Naive thymus-derived CD8-positive, alpha-beta T cell (primary cell): ENCODE measurements at places on chromosomes 1 and 21.

DNA sequence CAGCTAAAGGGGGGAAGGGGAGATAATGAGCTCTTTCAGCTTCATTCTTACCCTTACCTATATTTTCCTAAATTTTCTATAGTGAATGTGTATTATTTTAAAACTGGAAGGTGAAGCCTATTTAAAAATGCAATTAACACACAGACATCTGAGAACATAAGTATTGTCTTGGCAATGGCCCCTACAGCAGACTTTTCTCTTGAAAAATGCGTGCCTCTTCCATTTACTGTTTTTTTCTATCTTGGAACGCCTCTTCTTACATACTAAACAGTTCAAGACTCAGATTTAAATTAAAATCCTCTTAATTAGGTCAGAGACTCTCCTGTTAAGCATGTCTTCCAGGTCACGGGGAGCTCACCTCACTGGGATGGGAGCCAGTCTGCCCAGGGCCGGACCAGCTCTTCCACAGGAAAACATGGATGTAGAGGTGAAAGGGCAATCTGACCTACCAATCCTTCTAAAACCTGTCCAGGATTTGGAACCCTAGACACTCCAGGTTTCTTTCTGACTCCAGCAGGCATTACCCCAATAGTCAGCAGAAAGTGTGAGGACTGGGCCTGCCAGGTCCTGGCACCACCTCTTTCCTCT is 137.3 kb downstream of the ZNF281 start:
- DNase-seq = no peak

- DNase-seq = no peak
Measured at GRCh38 chr1:199298825-199299224, 660.0 kb downstream of the PTPRC start.

DNA sequence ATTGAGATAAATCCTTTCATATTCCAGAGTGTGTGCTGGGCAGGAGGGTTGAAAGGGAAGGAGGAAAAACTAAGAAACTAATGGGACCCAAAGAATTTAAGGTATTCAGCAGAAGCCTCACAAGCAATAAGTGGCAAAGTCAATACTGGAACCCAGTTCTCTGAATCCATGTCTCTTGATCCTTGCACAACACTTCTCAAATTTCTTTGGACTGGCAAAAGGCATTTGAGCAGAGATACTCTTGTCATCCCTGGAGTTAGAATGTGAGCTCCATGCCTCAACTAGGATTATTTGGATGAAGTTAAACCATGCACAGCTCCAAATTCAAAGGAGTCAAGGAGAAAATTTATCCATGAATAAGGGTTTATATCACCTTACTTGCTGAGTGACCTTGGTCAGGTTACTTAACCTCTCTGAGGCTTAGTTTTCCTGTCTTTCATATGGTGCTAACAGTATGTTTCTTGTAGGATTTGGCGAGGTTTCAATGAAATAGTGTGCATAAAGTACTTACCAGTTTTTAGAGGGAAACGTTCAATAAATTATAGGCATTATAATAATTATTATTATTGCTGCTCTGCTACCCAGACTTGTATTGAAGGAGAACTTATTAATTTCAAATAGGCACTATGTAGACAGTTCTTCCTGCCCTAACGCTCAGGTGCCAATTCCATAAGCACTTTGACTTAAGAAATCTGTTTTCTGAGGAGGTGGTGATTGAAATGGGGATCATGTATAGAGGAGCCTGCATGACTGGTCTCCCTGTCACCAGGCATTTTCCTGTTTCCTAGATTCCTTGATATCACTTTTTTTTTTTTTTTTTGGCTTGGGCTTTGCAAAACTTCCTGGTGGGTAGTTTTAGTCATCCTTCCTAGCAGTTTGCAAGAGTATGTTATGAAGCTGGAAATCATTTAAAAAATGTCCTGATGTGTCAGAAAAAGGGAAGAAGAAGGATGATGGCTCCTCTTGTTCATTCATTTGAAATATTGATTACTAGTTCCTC is 125.0 kb upstream of the JUN start:
- DNase-seq = no peak

- no peak for DNase-seq
Measured at GRCh38 chr1:113247782-113248181, 142.5 kb upstream of the MAGI3 start.

DNA sequence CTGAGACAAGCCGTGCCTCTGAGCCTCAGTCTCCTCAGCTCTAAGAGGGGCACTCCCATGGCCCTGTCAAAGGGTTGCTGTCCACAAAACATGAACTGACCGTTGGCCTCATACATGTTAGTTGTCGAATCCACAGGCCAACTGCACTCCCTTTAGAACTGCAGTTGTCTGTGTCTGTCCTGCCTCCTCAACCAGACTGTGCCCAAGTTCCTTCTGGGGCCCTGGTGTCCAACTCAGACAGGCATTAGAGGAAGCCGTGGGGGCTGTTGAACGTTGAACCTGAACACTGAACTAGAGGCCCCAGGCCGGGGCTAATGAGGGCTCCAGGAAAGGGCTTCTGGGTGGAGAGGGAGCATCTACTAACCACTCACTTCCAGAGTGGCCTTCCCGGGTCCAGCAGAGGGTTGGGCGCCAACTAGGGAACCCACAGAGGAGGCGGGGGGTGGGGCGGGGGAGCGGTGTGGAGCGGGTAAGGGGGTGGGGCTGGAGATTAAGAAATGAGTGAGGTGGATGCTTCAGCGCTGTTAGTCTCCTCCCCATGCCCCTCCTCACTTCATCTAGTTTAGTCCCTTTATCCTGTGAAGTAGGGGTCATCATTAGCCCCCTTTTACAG is at the start of gene RAB42:
Gene RAB42 (plus strand): TSS at position 558 of the 613 bp plus-strand sequence. CDS start 247 bp downstream, outside the sequence.
- no peak for DNase-seq

DNA sequence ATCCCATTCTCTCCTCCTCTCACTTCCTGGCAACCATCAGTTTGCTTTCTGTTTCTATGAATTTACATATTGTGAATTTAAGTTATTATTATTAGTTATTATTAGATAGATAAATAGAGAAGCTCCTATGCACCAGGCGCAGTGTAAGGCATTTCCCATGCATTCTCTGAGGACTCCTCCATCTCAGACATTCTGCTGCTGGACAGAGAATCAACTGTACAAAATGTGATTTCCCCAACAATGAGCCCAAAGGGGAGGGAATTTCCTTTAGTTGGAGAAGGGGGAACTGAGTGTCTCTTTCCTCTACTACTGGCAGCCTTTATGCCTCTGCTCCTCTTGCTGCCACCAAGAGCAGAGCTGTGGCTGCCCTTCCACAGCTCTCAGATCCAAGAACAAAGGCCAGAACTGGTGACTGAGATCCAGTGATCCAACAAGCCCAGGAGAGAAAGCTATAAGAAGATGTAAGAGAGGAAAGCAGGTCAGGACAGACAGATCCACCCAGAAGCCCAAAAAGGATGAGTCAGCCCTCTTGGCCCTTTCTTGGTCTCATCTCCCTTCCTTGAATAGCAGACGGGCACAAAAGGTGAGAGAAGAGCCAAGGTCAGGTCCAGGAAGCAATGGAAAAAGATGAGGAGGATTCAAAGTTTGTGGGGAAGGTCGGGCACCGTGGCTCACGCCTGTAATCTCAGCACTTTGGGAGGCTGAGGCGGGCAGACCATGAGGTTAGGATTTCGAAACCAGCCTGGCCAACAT is 3.5 kb upstream of the IVL start:
- no peak for DNase-seq

DNA sequence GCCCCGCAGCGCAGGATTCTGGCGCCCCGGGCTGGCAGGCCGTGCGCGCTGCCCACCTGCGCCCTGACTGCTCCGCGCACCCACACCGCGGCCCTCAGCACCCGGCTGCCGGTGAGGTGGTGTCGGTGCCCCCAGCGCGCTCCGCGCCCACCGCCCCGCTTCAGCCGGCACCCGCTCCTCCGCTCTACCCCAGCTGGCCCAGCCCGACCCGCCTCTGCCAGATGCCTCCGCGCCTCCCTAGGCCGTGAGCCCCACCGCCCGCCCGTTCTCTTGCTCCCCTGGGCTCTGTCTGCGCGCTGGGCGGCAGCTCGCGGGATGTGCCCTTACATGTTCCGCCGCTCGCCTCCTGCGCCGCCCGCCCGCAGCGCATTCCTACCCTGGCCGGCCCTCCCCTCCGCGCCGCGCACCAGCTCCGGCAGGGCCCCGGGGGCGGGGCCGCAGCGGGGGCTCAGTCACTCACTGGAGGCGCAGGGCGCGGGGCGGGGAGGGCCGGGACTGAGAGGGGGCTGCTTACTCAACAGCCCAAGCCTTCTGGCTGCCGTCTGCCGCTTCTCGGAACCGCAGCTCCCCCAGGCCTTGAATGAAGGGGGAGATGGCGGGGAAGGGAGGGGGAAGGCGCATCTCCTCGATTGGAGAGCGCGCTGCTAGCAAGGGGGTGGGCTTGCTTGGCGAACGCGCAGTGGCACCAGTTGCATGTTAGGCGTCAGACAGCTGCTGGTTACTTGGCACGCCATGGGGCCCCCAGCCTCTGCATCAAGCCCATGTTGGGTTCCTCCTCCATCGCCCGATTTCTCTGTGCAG is at the start of gene PHLDA3:
Gene PHLDA3 (minus strand): TSS at position 345 of the 801 bp plus-strand sequence. CDS start 402 bp downstream, outside the sequence.
- no peak for DNase-seq

DNA sequence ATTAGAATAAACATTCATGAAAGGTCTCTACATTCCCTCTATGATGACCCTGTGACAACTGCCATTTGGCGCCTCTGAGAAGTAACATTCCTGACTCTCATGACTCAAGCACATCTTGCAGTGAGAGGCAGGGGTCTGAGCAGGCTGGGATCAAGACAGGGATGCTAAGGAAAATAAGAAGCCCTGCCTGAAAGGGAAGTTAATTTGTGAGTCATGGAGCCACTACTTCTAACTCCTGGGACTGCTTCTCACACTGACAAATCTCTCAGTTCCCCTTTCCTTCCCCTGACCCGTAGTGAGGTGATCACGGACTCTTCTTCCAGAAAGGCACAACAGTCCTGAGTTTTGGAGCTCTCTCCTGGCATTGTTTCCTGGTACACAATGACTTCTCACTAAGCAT is 231.9 kb downstream of the TNR start:
- DNase-seq = no peak

DNA sequence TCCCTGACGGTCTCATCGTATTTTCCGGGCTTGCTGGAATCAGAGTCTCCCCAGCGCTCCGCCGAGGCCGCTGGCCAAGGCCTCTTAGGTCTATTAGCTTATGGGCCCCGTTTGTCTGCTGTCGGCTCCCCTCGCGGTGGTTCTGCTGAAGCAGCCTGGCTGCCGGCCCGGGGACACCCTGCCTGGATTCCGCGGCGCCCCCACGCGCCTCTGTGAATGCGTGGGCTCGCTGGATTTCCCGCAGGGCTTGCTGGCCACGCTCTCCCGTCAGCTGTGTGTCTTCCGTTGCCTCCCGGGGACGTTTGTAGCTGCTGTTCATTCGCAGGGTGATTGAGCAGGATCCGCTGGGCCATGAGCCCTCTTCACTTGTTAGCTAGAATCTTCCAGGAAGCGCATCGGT is 8.4 kb downstream of the LRRC3 start:
- DNase-seq = no peak
